ENCODE measurements at places on chromosomes 2 and 18.

DNA sequence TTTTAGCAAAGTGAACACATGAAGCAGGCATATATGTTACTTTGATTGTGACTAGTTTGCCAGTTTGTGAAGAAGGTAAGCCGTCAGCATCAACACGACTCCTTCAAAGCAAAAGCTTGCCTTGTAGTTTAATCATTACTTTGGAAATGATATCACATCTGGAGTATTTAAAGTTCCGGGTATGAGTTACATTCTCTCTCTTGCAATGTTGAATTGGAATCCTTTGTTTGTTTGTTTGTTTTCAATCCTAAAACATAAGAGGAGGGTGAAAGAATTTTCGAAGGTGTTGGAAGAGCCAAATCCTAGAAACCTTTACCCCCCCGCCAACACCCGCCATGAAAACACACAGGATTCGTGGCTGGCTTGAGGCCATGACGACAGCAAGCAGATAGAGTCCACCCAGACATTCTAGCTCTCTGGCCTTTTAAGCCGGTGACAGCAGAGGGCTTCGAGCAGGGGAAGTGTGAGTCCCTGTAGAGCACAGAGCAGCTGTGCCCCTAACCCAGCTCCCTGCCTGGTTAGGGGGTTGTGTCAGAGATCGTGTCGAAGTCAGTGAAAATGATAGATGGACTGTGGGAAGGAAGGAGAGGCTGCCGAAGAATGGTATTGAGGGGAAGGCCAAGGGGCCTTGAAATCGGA lies 103.8 kb upstream of the SMIM21 start:
- DNase-seq = no peak

- DNase-seq = peak; percentile 55
These were observed 48.8 kb downstream of the FEZ2 start for GRCh38 chr2:36549165-36549574.

DNA sequence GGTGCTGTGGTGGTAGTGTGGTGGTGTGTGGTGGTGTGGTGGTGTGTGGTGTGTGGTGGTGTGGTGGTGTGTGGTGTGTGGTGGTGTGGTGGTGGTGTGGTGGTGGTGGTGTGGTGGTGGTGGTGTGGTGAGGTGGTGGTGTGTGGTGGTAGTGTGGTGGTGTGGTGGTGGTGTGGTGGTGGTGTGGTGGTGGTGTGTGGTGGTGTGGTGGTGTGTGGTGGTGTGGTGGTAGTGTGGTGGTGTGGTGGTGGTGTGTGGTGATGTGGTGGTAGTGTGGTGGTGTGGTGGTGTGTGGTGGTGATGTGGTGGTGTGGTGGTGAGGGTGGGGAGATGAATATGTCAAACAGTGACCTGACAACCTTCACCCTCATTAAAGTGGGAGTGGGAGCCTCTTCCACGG lies 55.6 kb upstream of the DLGAP1 start:
- DNase-seq = peak; percentile 4

DNA sequence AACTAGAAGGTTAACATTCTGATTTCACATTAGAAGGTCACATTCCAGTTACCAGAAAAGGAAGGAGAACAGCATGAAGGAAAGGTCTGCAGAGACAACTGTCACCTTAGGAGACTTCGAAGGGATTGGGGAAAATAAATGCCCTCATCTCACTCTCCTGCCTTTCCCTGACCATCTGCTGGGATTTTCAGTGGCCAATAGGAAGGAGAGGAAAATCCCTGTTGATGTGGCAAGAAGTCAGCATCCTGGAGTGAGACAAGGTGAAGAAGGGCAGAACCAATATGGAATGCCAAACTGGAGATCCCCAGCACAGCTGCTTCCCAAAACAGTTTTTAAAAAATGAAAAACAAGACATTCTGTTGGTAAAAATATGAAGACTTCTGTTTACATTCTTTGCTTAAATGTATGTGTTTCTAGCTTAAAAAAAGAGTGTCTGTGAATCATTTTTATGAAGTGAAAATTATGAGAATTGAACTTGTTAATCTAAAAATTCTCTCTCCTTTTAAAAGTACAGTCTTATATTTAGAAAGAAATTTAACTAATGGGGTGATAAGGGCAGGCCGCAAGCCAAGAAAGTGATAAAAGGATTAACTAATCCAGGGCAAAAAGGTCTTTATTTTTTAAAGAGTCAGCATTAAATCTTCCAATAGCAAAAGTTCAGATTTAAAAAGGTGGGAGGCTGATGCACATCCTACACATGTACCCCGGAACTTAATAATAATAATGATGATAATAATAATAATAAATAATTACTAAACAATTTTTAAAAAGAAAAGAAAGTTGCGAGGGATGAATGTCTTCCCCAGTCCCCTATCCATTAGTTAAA lies 160.6 kb upstream of the DOK6 start:
- DNase-seq = no peak

DNA sequence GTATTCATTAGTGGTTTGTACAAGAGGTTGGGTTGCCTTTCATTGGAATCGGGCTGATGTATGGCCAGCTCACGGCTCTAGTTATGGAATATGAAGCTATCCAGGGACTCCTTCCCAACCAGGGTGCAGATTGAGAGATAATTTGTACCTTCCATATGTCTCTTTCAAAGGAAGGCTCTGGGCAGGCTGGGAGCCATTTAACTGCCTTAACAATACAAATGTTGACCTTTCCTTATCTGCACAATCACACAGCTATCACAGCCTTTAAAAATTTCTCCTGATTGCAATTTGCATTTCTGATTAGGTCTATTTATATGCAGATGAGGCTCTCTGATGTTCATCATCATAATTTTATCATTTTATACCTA lies 58.7 kb downstream of the MYO3B start:
- DNase-seq = no peak

DNA sequence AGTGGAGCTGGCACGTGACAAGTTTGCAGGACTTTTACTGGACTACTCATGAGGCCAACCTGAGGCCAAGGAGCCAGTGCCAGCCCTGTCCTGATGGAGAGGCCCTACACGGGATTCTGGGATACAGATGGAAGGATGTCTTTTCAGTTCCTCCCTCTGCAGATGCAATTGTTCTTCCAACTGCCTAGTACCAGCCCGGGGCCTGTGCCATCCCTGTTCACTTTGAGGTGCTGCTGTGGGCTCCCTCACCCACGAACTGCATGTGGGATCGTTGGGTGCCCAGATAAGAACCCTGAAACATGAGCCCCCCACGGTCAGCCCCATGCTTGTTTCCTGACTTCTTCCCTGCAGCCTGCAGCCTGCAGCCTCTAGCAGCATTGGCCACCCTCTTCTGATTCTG lies 25.3 kb upstream of the LAPTM4A start:
- DNase-seq = no peak

DNA sequence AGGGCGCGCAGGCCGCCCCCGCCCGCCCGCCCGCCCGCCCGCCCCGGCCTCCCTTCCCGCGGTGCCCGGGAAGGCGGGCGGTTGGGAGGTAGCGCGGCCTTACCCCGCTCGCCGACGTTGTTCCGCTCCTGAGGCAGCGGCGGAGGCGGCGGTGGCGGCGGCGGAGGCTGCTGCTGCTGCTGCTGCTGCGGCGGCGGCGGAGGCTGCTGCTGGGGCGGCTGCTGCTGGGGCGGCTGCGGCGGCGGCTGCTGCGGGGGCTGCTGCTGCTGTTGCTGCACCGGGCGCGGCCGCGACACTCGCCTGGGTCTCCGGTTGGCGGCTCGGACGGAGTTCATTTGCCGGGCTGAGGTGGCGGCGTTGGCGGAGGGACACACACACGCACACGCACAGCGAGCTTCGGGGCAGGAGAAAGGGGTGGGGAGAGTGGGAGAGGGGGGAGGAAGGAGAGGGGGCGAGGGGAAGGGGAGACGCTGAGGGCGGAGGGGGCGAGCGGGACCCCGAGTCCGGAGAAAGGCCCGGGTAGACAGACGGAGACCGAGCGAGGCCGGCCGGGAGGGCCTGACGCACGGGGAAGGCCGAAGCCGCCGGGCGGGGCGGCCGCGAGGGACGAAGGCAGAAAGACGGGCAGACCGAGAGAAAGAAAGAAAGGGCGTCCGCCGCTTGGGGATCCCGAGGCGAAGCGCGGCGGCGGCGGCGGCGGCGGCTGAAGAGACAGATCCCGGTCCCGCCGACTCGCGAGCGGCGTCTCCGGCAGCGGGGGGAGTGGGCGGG lies 727 bp downstream of the FBXO11 start:
- peak; percentile 56 for DNase-seq

DNA sequence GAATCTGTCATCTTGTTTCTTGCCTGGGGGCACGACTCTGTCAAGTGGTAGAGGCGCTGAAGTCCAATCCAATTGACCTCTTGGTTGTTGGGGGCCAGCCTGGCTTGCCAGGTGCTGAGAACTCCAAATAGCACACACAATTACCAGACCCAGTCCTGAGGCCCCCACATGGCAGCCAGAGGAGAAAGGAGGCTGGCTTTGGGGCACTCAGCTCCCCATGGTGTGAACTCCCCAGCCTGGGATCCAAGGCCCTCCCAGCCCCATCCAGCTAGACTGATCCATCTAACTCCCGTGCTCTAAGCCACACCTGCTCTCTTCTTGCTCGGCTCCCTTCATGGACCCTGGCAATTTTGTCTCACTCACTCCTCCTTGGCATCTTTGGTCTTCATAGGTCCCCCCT lies 170.0 kb downstream of the CELF4 start:
- DNase-seq = no peak

DNA sequence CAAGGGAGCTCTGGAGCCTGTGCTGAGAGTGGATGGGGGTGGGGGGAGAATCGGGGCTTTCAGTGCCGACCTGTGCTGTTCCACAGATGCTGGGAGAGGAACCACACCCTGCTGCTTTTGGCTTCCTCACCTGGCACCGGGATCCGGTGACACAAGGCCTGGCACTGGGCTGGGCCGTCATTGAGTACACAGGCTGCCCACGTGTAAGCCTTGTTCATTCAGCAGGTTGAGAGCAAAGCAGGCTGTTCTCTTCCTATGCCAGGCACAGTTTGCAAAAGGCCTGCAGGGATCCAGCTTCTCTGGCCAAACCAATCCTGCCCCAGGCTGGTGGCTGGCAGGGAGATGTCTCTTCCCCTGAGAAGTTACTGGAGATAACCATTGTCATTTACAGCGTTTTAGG lies 17.1 kb downstream of the TRIB2 start:
- DNase-seq = no peak

- no peak for DNase-seq
These were observed 859.5 kb upstream of the CNTNAP5 start for GRCh38 chr2:123165616-123166015.

DNA sequence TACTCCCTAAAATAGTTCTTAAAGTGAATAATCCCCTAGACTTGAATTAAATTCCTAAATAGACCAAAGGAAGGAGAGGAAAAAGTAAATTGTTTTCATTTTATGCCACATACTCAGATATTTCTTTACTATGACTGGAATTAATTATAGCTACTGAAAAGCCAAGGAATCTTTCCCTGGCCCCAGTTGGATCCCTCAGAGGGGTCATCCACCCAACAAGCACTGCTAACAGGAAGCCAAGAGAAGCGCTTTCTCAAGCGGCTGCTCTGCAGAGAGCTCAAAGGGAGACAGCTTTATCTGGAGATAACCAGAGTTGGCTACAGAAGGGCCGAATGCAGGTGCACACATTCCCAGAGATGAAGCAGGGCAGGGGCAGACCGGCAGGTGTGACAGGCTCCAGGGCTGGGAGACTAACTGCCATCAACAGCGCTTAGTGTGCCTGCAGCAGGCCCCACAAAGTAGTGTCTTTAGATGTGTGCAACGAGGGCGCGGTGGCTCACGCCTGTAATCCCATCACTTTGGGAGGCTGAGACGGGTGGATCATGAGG lies 51.1 kb downstream of the POLR1A start:
- DNase-seq = peak; percentile 83

DNA sequence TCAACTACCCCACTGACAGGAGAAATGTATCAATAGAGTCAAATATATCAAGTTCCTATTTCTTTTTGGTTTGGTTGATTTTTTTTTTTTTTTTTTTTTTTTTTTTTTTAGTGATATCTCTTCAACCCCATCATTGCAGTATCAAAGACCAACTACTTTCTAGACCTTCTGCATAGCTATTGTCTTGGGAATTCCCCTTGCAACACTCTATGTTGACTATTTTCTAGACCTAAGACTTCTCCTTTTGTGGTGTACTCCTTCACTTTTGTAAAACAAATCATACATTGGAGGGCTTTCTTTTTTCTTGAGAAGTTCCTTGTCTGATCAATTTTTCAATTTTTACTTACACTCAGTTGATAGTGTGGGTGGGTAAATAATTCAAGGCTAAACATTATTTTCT lies 46.5 kb upstream of the NR4A2 start:
- no peak for DNase-seq

- DNase-seq = no peak
These were observed 6.4 kb downstream of the NDUFV2 start for GRCh38 chr18:9108911-9109310.

GRCh38 chr2:232757905-232758304 lies 18.5 kb downstream of the KCNJ13 start:
- no peak for DNase-seq

- peak; percentile 89 for DNase-seq
These were observed 47.6 kb upstream of the IL1R1 start for GRCh38 chr2:102094917-102095316.

DNA sequence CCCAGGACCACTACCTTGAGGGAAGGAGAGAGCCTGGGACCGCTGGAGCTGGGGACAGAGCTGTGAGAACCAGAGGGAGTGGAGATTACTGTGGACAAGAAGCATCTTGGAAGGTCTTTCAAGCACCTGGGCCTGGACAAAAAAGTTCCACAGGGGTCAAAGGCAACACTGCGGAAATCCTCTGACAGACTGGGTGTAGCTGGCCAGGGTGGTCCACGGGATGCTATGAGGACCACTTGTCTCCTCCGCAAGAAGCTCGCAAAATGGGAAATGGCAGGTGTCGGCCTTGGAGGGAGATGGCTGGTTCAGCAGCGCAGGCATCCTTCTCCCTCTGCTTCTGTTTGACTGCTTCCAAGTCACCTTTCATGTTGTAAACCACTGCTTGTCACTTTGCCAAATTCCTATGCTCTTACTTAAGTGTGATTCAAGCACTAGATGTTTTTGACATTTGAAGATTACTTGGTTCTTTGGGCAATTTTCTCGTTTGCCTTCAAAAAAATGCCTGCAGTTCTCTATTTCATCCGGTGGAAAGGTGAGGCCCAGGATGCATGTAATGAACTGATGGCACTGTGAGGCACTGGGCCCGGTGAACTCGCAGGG lies 27.7 kb downstream of the KLHL29 start:
- peak; percentile 80 for DNase-seq

GRCh38 chr2:101710471-101711318 lies 13.2 kb downstream of the MAP4K4 start:
- peak; percentile 56 for DNase-seq

- no peak for DNase-seq
These were observed 5.4 kb downstream of the PID1 start for GRCh38 chr2:229265727-229266126.

- peak; percentile 29 for DNase-seq
These were observed 181.1 kb downstream of the ZRANB3 start for GRCh38 chr2:135349941-135350340.

- peak; percentile 44 for DNase-seq
These were observed 43.4 kb upstream of the ANKRD62 start for GRCh38 chr18:12049978-12050811.

DNA sequence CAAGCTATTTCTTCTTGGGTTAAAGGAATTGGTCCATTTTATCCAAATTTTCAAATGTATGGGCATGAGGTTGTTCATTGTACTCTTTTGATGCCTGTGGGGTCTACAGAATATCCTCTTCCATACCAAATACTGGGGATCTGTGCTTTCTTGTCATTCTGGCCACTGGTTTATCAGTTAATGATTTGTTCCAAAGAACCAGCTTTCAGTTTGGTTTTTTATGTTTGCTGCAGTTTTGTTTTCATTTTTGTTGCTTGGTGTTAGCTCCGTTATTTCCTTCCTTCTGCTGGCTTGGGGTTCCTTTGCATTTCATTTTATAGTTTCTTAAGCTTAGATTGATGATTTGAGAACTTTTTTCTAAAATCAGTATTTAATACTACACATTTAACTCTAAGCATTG lies 45.5 kb downstream of the SLC66A2 start:
- DNase-seq = no peak

GRCh38 chr2:226554701-226555100 lies 244.9 kb downstream of the IRS1 start:
- DNase-seq = peak; percentile 46

Data from fibroblast of skin of abdomen (primary cell).